Tongue (tissue), 3 donors: ENCODE measurements at places on chromosomes 7 and 10. TPM values are rescaled to one million over a fixed set of nuclear protein-coding genes. Genes with fewer than 3 reads are reported as not detected.

The FAM25A gene
- 25.8 TPM for total RNA-seq

DNA sequence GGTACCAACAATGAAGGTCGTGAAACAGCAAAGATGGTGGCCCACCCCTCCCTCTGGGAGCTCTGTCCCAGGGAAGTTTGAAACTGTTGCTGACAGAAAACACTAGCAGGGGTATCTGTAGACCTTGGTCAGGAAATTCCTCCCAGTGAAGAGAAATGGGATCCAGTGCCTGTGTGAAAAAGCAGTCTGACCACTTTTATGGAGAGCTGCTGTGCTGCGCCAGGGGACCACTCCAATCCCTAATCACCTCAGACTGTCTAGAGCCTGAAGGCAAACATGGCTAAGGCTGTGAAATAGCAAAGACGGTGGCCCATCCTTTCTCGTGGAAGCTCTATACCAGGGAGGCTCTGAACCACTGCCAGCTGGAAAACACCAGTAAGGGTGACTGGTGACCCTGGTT is 38.3 kb upstream of the TMEM140 start:
- DNase-seq = no peak

The FAM237B gene
- total RNA-seq = not detected

The EVX1 gene
- total RNA-seq = not detected

DNA sequence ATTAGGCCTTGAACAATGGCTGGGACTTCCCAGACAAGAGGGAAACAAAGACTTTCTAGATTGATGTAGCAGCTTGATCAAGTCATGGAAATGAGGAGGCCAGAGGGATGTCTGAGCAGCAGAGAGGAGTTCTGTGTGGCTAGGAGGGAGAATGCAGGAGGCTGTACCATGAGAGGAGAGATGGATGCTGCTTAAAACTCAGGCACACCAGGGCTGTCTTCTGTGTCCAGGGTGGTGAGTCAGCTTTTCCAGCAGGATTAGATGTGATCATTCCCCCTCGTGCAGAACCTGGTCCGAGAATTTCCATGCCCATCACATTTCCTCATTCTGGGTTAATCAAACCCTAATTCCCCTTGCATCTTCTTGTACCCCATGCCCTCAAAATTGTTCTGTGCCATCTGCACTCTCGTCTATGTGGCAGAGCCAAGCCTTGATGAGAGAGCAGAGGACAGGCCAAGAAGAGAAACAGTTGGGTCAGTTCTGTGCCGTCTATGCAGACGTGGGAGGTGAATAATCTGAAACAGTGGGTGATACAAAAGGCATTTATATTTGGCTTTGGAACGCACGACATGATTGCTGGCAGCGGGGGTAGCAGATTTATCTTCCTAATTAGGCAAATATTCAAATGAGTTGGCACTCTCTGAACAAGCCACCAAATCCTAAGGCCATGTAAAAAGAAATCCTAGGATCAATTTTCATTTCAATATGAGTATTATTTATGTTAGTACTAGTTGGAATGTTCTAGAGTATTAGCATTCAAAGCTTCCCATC is 160.7 kb downstream of the TMEM178B start:
- DNase-seq = no peak

DNA sequence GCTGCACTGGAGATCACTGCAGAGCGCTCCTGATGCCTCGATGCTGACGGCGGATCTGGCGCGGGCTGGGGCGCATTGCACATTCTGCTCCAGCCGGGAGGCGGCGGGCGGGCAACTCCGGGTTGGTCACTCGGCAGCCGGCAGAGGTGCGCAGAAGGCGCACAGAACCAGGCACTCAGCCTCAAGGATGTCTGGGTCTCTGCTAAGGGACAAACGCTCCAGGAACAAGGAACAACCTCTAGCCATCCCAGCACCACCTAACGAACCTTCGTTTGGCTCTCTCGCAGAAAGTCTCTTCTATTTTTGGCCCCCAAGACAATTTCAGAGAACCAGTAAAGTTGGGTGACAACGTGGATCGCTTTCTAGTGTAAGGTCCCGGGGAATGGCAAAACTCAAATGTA is 254.6 kb downstream of the OTUD1 start:
- peak; percentile 41 for DNase-seq

- no peak for DNase-seq
These were observed 62.5 kb upstream of the INSIG1 start for GRCh38 chr7:155234950-155235789.

The EXOC6 gene
- total RNA-seq = 64.7 TPM

DNA sequence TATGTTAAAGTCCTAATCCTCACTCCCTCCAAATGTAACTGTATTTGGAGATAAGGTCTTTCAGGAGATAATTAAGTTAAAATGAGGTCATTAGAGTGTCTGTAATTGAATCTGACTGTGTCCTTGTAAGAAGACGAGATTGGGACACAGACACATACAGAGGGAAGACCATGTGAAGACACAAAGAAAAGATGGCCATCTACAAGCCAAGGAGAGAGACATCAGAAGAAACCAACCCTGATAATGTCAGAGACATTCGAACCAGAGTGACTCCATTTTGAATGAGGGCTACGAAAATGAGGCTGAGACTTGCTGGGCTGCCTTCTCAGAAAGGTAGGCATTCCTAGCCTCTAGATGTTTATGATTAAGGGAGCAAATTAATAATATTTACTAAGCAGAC is 542 bp upstream of the SAMD9L start:
- no peak for DNase-seq

DNA sequence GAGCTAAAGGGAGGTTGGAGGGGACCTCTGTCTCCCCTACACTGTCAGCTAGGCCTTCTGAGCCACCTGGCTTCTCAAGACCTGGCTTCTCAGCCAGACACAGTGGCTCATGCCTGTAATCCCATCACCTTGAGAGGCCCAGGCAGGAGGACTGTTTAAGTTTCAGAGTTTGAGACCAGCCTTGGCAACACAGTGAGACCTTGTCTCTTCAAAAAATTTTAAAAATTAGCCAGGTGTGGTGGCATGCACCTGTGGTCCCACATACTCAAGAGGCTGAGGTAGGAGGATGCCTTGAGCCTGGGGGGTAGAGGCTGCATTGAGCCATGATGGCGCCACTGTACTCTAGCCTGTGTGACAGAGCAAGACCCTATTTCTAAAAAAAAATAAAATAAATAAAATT is 33.1 kb downstream of the PIP4K2A start:
- no peak for DNase-seq

The CYP2C8 gene
- total RNA-seq = 0.31 TPM

DNA sequence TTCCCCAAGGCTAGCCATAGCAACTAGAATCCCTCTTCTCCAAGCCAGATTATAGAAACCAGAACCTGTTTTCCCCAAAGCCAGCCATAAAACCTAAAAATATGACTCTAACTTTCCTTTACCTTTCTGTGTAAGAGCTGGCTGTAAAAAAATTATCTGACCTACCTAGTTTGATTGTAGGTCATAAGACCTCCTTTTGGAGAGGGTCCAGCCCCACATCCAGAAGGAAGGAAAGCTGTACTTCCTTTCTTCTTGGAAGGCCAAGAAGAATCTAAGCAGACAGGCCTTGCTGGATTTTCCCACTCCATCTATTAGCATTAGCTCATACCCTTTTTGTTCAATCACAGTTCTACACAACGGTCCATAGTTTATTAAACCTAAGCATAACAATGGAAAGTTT is 1006.3 kb downstream of the SORCS3 start:
- no peak for DNase-seq

DNA sequence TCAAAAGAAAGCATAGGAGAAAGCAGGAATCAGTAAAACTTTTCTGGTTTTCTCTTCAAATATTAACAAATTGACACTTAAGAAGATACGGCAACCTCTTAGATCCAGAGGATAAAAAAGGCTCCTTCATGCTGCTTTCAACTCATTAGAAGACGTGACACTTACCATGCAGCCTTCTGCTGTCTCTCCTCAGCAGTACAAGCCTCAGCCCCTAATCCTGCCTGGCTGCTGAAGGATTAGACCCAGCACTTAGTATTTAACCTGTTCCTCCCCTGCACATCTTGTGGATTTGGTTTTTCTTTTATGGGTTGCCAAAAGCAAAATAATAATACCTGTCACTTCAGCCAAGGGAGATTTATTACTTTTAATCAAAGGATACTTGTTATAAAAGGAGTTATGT is 108.4 kb downstream of the LYZL1 start:
- DNase-seq = no peak

DNA sequence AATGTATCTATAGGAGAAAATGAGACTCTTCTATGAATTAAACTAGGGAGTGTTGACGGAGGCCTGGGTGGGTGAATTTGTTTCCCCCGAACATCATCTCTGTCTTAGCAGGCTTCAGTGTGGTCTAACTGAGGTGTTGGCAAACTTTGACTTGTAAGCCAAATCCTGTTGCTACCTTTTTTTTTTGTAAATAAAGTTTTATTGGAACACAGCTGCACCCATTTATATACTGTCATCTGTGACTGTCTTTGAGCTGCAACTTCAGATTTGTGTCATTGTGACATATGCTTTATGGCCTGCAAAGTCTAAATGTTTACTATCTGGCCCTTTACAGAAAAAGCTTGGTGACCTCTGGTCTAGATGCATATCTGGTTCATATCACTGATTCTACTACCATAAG is 455.9 kb downstream of the LRMDA start:
- no peak for DNase-seq

The DPYSL4 gene
- total RNA-seq = 2.2 TPM

The ANKRD2 gene
- 29.7 TPM for total RNA-seq

The PLXNA4 gene
- total RNA-seq = 5.7 TPM

DNA sequence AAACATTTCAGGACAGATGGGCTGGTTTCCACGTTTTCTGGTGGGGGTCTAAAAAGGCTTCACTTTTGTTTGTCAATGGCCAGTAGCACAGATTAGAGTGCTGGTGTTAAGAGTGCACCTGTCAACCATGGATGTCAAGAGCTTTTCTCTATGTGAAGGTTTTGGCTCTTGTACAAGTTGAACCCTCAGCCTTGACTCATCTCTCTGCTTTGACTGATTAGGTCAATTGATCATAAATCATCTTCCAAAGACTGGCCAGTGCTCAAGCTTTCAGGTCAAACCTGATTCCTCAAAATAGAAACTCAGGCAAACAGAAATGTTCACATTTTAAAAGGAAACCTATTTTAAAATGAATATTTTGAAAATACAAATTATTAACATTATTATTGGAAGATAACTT is 59.6 kb upstream of the SP4 start:
- no peak for DNase-seq
